ENCODE measurements at places on chromosomes 3 and 15.
A peak's percentile ranks its signal among the peaks of the same experiment; 100 is the strongest.

DNA sequence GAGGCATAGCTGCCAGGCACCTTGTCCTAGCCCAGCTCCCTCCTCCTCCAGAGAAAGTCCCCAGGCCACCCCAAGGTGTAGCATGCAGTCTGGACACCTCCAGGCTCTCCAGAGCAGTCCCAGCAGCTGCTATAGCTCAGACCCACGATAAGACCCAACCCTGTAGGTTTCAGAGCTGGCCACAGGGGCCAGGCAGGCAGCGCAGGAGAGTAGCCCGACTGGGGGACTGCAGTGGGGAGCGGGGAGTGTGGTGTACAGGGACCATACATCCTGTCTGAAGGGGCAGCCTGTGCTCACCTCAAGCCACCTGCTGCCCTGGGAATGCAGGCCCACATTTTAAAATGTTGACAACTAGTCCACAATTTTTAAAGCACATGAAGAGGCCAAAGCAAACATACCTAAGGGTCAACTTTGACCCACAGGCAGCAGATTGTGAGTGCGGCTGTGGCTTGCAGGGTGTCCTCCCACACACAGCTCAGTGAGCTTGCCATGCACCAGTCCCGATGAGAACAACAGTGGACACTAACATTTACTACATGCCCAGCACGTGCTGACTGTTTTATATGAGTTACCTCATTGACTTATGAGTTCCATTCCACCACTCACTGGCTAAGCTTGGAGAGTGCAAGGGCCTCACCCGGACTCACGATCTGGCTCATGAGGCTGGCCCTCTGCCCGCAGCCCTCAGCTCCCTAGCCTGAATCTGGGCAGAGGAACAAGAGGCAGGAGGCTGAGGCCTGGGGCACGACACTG, 81.4 kb downstream of the DNAJB8 start:
- DNase-seq = no peak

- no peak for DNase-seq
These were observed 10.0 kb downstream of the SNTN start for GRCh38 chr3:63662500-63662899.

DNA sequence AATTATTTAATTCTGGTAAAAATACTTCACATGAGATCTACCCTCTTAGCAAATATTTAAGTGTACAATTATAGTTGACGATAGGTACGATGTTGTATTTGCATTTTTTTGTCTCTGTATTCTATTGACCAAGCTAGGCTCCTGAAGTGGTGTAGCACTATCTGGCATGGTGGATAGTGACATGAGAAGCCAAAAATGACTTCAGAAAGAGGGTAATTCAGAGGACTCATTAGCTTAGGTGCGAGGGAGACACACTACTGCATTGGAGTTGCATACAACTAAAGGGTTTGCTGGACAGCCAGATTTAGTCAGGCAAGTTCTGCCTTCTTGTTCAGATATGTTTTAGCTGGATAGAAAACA, 50.6 kb downstream of the KBTBD8 start:
- no peak for DNase-seq

DNA sequence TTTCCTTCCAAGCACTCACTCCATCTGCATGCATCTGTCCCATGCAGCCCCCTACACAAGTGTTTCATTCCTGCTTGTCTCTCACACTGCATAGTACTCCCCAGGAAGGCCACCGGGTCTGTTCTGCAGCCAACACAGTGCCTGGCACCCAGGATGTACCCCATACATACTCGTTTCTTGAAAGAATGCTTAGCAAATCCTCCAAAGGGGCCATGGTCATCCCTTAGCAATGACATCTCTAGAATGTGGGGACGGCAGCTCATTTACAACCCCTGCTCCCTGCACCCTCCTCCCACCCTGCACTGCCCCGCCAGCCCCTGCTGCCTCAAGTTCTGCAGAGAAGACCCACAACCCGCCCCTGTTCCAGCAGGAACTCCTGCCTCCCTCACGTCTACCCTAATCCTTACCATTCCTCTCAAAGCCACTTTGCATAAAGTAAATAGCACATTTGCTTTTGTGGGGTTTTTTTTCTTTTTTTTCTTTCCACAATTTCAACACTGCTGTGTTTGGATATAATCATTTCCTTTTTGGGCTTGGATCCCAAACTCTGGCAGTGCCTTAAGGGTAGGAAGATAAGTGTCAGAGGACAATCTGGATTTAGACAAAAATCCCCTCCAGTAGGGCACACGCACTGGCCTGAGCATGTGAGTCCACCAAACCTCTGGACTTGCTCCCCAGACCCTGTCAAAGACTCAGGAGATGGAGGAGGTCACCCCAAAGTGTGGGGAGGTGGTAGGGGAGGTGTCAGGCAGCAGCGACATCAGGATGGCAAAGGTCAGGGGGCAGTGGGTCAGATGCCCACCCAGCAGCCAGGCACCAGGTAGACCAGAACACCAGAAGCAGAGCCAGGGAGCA, 68.4 kb downstream of the MEGF11 start:
- no peak for DNase-seq

DNA sequence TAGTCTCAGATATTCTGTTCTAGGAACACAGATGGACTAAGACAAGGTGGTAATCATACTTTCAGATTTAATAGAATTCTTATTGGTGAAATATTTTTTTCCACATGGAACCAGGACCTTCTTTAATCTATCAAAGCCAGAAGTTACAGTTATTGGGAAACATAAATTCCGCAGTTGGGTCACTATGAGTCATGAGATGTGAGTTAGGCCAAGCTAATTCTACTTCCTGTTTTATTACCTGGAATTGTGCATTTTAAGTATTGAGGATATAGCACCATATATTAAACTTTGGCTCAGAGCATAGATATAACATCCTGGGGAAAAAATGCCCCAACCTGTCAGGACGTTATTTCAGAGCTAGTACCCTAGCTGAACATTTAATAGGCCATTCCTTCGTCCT, 96.4 kb upstream of the P3H2 start:
- DNase-seq = no peak

- DNase-seq = no peak
These were observed 321.8 kb upstream of the STAC start for GRCh38 chr3:36058404-36059030.

- DNase-seq = peak; percentile 20
These were observed 88.3 kb downstream of the MYO5A start for GRCh38 chr15:52440414-52440813.

- DNase-seq = no peak
These were observed 62.4 kb downstream of the MBNL1 start for GRCh38 chr3:152331018-152331541.

GRCh38 chr3:184549796-184550577, 11.6 kb upstream of the EPHB3 start:
- DNase-seq = no peak

DNA sequence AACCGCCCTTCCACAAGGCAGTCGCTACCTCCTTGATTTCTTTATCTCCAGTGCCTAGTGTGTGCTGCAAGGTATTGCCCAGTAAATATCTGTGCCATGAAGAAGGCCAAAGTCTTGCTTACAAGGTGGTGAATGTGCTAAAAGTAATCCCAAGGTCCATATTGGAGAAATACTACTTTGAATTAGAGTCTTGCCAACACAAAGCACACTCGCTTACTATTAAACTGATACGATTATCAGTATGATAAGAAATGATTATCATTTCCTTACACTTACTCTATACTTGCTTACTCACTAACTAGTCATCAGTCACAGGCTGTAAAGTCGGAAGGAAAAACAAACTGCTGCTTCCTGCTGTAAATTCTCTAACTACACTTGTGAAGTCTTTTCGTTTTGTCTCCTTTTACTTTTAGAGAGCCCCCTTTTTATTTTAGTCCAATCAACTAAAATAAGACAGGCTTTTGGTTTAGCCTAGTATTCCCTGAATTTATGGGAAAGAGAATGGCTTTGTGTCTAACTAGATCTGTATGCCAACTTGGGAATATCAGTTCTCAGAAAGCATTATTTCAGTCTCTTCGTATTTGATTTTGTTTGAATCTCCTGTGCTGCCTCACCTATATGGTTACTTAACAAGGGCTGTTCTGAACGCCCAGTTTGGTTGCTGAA, 107.1 kb upstream of the TSC22D2 start:
- no peak for DNase-seq

DNA sequence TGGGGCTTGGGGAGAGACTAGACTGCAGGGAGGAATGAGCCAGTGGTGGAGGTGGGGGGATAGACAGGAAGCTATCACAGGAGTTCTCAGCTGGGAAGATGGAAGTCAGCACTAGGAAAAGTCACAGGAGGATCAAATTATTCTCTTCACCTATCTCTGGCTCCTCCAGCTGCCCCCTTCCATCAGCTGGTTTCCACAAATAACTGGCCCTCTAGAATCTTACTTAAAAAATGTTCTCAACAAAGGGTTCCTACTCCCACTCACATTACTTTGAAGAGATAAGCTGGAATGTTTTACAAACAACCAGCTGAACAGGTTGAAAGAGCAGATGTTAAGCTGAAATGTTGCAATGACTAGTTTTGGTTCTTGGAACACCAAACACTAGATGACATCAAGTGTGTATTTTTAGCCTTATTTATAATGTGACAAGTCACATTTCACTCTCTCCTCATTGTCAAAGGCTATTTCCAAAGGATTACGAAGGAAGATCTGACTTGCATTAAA, 102.7 kb upstream of the AADACL2 start:
- no peak for DNase-seq

GRCh38 chr3:113658107-113658506, 38.3 kb downstream of the USF3 start:
- DNase-seq = no peak

GRCh38 chr3:16907243-16907642, 22.5 kb downstream of the PLCL2 start:
- DNase-seq = no peak

DNA sequence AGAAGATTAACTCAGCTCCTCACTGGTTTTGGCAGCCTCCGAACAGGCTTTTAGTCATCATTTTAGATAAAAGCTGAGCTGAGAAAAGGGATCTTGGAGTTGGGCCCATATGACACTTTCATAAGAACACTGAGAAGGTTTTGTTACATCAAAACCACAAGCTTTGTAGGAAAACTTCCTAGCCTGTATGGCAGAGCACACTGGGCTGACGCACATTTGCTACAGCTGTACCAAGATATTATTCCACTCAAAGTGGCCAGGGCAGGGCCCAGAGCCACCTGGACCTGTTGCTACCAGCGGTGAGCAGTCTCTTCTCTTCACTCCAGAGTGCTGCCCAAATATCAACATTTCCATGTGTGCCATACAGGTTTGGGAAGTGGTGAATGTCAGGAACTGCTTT, 160.5 kb upstream of the CCDC54 start:
- DNase-seq = no peak

DNA sequence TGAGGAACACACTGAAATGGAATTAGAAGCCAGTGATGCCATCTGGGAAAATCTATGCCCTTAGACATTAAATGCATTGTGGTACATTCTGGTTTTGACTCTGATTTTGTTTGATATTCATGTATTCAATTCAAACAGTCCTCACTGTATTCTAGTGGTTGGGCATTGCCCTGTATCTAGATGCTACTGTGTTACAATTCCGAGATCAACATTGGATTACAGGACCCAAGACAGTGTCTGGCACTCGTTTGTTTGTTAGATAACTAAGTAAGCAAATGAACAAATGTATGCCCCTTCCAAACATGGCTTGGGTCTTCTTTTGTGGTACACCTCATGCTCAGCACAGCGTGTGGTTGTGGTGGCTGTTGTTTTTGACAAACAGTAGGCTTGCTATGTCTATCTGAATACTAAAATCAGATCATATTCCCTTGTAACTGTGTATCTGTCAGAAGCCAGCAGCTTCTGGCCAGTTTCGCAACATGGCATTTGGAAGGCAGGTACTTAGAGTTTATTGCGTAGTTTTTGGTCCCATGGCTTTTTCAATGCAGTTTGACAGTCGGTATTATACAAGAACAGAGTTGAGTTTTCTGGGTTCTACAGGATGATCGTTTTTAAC, 5.7 kb downstream of the FILIP1L start:
- no peak for DNase-seq

GRCh38 chr3:170128259-170128976, 53.1 kb downstream of the PHC3 start:
- no peak for DNase-seq

GRCh38 chr3:112629425-112629824, 11.5 kb downstream of the CCDC80 start:
- DNase-seq = no peak

GRCh38 chr15:41978534-41978933, 6.2 kb upstream of the EHD4 start:
- DNase-seq = no peak

DNA sequence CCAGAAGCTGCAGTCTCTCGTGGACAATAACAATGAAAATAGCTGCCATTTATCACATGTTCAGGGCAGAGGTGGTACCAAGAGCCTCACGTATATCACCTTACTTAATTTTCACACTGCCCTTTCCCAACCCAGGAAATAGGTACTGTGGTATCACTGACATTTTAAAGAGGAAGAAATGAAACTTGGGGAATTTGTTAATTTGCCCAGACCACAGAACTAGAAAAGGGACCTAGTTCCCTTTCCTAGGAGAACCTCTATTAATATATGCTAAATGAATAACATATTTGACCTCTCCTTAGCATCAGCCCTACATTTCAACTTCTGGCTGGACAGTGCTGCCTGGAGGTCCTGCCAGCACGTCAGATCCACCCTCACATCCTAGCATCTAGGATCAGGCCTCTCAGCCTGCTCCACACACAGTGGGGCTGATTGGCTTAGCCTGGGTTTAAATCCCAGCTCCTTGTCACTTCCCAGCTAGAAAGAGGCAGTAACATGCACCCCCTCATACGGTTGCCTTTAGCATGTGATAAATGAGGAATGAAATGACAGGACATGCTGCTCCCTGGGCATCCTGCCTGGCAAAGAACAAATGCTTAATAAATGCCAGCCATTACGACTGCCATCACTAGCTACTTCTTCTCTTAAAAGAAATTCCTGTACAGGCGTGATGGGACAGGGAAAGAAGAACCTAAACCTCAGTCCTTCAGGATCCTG, 95.1 kb upstream of the TNFAIP8L3 start:
- no peak for DNase-seq

- DNase-seq = peak; percentile 72
These were observed 111.7 kb downstream of the LMLN start for GRCh38 chr3:198071602-198072287.

DNA sequence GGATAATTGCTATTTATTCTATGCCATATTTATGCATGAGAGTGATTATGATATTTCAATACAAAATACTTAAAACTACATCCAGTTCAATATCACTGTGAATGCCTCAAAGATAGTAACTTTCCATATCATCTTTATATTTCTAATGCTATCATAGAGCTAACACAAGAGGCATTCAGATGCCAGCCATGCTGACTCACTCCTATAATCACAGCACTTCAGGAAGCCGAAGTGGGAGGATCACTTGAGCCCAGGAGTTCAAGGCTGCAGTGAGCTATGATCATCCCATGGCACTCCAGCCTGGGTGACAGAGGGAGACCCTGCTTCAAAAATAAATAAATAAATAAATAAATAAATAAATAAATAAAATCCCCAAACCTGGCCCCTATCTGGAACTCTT, 498.7 kb downstream of the EPHA3 start:
- no peak for DNase-seq

DNA sequence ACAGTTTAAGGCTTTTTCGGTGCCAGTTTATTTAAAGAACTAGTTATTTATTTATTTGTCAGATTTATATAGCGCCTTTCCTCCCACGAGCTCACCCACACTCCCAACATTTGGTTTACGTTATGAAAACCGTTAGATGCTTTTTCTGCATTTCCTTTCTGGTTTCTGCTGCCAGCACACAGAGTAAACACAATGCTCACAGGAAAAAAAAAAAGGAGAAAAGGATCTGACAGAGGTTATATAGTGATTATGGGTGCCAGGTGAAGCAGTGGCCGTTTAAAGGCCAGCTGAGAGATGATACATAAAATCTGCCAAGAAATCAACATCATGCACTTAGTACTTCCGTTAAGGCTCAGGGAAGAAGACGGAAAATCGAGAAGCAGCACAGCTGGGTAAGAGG, 37.9 kb downstream of the ETV5 start:
- DNase-seq = no peak

- DNase-seq = no peak
These were observed 32.5 kb downstream of the PLXNA1 start for GRCh38 chr3:127015282-127016042.

All from activated CD4-positive, alpha-beta T cell treated with anti-CD3 and anti-CD28 coated beads, Interleukin-2, amount 50 U/mL, for 24 hours (primary cell).